NCI-H1105 treated with DMSO at 0.1 percent for 48 hours (cell line): ENCODE measurements at places on chromosomes 11 and 22.
A peak's percentile ranks its signal among the peaks of the same experiment; 100 is the strongest.

- DNase-seq, result no peak
These were observed 57.0 kb downstream of the GDPD4 start for GRCh38 chr11:77244277-77245027.

DNA sequence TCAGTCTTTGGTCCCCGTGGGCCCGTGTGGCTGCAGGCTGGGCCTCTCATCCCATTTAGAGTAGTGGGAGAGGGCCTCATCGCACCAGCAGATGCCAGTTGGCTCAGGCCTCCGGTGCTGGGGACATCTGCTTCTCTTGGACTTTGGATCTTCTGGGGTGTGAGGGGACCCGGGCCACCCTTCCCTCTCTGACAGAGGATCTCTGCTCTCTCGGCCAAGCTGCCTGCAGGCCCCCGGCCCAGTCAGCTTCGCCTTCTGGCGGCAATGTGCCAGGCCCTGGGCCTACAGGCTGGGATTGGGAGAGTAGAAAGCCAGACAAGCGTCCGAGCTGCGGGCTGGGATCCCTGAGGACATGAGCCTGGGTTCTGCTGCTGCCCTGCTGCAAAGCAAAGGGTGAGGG is 15.0 kb upstream of the FGF3 start:
- no peak for DNase-seq

DNA sequence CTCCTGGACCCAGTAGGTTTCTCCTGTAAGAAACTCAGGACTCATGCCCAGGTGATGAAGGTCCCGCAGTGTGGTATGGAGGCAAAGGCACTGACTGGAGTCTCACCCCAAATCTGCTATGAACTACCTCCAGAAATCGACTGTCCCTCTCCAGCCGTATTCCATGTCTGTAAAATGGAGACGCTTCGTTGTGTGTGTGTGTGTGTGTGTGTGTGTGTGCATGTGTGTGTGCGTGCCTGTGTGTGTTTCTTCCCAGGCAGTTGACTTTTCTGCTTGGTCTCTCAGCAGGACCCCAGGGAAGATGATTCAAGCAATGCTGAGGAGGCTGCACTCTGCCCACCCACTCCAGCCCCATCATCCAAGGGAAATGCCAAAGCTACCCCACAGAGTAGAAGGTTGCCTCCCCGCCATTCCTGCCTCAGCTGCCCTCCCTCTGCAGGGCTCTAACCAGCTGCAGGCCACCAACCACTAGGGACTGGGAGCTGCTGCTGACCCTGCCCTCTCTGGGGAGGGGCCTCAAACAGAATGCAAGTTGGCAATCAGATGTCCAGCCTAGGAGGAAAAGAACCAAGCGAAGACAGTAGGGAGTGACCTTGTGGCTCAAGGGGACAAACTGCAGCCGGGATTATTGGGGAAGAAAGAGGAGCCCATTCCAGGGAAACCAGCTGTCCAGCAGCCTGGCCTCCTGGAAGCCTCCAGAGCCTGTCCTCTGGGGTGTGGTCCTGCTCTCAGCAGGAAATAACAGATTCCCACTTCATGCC is 56.2 kb downstream of the SLC22A12 start:
- no peak for DNase-seq

GRCh38 chr11:15107730-15108515 is 6.8 kb upstream of the INSC start:
- DNase-seq, result no peak

DNA sequence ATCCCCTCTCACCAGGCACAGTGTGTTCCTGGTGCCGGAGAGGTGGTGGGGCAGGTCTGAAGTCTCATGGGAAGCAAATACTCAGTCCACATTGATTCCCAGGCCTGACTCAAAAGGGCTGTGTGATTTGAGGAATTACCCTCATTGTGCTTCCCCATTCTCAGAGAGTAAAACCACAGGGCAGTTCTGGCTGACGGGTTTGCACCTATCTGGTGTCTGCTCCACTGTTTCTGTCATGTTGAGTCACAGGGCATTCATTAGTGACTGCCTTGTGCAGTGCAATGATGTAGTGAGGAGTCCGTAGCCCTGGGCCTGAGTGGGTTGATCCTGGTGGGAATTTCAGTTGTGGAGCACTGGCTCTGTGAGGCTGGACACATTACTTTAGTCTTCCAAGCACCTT is 85.2 kb upstream of the ARHGAP20 start:
- DNase-seq, result no peak

GRCh38 chr22:37295946-37296345 is 13.6 kb downstream of the CYTH4 start:
- DNase-seq, result no peak

DNA sequence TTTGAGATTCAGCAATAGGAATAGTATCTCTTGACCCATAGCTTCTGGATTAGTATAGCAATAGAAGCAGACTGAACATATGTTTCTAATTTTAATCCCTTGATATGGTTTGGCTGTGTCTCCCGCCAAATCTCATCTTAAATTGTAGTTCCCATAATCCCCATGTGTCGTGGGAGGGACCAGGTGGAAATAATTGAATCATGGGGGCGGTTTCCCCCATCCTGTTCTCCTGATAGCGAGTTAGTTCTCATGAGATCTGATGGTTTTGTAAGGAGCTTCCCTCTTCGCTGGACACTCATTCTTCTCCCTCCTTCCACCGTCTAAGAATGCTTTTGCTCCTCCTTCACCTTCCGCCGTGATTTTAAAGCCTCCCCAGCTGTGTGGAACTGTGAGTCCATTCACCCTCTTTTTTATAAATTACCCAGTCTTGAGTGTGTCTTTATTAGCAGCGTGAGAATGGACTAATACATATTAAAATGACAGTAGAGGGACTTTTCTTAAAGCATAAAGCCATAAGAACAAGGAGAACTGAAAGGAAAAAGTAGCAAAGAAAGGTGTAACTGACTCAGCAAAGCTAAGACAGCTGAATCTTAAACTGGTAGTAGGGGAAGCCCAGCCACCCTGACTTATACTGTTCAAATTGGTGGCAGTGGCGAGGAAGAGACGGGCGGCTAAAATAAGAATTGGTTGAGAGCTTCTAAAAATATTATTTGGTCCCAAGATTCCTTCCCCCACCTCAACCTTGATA is 20.3 kb upstream of the SLN start:
- DNase-seq, result no peak

GRCh38 chr11:126424471-126425039 is 69.1 kb downstream of the ST3GAL4 start:
- DNase-seq, result no peak

DNA sequence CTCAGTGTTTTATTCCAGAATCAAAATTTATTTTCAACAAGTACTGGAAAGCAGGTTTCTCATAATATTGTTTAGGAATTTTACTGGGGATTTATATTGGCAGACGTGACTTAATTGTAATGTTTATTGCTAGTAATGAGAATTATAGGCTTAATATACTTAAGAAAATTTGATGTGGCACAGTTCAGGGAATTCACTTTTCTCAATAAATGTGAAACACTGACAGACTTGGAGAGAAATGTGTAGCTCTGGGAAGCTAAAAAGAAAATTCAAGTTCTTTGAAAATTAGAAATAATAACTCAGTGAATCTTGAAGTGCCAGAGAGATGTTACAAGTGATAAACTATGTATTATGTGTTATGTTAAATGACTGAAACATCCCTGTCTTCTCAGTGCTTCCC is at the start of gene OR51F2:
Gene OR51F2, plus strand, starts transcription at position 301 of the 400 bp plus-strand sequence. CDS start 101 bp downstream, outside the sequence.
- DNase-seq, result no peak

DNA sequence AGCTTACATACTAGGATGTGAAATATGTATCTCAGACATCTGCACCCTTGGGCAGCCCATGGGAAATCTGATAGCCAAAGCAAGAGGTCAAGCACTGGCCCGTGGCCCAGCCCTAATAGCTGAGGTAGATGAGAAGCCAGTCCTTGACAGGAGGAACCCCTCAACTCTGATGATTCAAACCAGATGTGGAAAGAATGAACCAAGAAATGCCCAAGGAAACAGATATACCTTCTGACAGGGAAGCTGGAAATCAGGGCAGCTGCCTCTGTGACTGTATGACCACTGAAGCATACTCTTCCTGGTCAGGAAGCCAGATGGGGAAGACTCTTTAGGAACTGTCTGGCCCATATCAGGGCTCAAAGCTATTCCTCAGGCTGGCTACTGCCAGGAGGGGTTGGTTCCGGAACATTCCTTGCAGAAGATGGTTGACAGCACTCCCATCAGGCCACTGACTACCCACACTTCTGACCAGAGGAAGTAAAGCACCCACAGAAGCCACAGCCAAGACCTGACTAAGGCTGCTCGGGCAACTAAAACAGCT is 124.2 kb downstream of the SWAP70 start:
- no peak for DNase-seq

DNA sequence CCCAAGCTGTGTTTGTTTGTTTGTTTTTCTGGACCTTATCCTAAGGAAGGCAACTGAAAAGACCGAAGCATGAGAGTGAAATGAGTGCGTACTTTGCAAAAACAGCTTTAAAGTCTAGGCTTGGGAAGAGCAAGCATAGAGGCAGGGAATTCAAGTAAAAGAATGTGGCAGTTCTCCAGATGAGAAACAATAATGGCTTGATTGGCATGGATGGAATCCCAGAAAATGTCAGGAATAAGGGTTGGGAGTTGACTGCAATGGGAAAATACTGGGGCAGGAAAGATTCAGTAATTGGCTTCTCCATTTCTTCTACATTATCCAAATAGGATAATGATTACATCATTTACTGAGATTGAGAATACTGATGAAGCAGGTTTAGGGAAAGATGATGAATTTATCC is 17.5 kb downstream of the SAAL1 start:
- no peak for DNase-seq

GRCh38 chr11:43833657-43834073 is 47.0 kb upstream of the ALKBH3 start:
- DNase-seq, result peak; percentile 55

DNA sequence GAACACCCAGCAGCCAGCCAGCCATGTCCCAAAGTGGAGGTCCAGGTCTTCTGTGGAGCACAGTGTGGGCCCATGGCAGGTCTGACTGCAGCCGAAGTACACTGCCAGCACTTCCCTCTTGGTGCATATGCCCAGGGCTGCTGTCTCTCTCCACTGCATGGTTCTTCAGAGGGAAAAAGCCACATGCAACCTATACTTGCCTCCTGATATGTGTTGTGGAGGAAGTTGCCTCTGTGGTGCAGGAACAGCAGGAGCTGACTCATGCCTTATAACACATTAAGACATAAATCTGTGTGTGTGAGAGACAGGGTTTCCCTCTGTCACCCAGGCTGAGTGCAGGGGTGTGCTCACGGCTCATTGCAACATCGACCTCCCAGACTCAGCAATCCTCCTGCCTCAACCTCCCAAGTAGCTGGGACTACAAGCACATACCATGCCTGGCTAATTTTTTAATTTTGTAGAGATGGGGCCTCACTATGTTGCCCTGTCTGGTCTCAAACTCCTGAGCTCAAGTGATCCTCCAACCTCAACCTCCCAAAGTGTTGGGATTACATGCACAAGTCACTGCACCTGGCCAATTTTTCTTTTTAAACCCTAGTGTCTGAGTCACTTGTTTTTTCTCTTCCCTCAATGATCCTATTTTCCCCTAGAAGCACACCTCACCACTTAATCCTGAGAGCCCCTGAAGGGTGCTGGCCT is 98.8 kb downstream of the MPPED2 start:
- no peak for DNase-seq

- DNase-seq, result peak; percentile 3
These were observed 1.9 kb upstream of the RFPL3 start for GRCh38 chr22:32355760-32356159.

GRCh38 chr11:78789375-78789774 is 214.7 kb upstream of the NARS2 start:
- DNase-seq, result no peak

- DNase-seq, result no peak
These were observed 77.3 kb downstream of the COMMD9 start for GRCh38 chr11:36211761-36212430.

DNA sequence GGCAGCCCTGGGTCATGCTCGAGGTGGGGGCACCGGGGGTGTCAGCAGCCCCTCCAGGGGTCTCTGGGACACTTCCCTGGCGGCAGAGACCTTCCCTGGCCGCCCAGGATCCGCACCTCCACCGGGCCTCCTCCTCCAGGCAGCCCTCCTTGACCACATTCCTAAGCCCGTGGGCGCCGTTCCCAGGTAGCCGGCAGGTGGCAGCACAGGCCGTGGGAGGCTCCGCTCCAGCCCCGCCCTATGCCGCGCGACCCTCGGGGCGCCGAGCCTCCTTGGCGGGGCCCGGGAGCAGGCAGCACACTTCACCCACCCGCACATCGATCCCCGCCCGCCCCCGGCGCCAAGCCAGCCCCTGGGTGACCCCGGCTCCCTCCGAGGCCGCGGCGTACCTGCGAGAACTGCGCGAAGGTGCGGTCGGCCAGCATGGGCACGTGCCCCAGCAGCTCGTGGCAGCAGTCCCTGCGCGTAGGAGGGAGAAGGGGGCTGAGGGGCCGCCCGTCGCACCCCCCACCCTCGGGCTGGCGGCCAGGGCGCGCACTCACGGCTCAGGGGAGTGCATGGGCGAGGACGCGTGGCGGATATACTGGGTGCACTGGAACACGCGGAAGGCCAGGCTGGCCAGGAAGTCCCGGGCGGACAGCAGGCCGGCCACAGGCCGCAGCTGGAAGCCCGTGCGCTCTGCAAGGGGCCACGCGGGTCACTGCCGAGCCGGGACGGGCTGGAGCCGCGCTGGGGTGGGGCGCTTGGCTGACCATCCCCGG is 5.3 kb upstream of the INS start:
- peak; percentile 28 for DNase-seq

DNA sequence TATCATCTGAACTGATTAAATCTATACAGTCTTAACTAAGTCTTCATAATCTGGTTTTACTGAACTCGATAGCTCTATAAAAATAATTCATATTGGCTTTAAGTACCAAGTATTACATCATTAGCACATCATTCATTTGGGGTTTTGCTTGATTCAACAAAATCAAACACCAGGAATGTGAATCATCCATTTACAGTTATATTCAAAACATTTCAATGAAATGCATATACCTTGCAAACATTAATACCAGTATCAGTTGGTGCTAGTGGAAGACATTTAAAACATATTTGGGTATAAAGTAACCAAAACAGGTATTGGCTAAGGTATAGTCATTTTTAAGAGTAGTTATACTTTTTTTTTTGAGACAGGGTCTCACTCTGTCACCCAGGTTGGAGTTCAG is 12.2 kb upstream of the CCDC89 start:
- no peak for DNase-seq
